ENCODE measurements at places on chromosomes 1 and 21.

GRCh38 chr1:201614262-201615015, 75.5 kb downstream of the NAV1 start:
- DNase-seq, result no peak

DNA sequence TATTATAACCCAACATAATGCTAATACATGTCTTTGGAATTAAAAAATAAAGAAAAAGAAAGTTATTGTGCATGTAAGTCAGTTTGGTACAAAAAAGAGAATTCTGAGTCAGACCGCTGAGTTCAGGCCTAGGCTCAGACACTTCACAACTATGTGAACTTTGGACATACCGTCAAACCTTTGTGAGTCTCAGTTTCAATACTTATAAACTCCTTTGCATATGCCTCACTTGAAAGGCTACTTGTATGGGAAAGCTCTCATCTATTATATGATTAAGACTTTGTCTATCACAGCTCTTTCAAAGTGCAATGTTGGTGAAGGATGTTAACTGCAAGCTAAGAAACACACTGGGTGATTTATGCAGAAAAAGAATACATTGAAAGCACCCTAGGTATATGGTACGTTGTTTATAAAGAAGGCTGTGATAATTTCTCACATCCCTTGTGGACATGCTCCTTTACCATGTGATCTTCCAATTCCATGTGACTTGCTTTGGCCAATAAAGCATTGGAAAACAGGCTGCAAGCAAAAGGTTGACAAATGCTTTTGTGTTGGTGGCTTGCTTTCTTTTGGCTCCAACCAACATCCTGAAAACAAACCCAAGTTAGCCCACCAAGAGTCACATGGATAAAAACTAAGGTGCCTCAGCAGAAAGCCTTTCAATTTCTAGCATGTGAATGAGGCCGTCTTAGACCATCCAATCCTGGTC, 49.6 kb downstream of the INTS7 start:
- DNase-seq, result no peak

GRCh38 chr1:82686774-82687173, 886.0 kb downstream of the ADGRL2 start:
- no peak for DNase-seq

- no peak for DNase-seq
Measured at GRCh38 chr1:36831186-36831810, 203.0 kb downstream of the GRIK3 start.

All from NCI-H187 treated with DMSO at 0.1 percent for 48 hours (cell line).